Activated CD4-positive, alpha-beta T cell treated with anti-CD3 and anti-CD28 coated beads, Interleukin-2, Interleukin-4, amounts not matched to agents 100 ng/mL and 50 ng/mL, durations not matched to agents 16 hours and 8 hours (primary cell): ENCODE measurements at places on chromosomes 2 and 18.
A peak's percentile ranks its signal among the peaks of the same experiment; 100 is the strongest.

- no peak for DNase-seq
These were observed 2.9 kb downstream of the AGPS start for GRCh38 chr2:177395351-177396065.

- no peak for DNase-seq
These were observed 535.2 kb downstream of the TDRD15 start for GRCh38 chr2:21658907-21659477.

- no peak for DNase-seq
These were observed 1996.2 kb upstream of the PIK3C3 start for GRCh38 chr18:39958876-39959275.

DNA sequence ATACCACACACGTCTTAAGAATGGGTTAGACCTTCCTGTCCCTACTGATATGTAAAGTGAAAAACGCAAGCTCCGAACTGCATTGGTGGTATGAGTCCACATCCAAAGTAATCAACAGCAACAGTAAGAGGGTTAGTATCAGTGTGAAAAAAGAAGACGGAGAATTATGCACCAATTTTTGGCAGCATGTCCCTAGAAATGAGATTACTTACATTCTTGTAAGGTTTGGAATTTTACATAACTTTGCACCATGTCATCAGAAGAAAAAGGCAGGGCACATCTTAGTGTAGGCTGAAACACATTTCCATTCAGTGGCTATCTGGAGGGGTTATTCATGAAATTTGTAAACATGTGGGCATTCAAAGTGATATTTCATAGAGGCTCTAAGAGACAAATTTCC is 88.2 kb downstream of the LONRF2 start:
- no peak for DNase-seq

DNA sequence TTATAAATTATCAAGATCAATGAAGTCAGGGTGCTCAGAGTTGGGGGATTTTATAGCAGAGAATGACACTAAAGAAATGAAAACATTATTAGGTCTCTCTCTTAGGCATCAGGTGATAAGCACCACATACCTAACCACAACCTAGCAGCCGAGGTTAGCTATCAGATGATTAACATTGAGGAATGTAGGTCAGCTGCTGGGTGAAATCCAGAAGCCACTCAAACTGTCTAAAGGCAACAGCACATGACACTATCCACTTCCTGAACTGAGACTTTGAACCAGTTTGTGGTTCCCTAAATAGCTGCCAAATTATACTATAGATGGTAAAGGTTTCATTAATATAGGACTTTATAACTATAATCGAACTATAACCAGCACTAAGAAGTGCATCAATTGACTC is 4.7 kb downstream of the EPG5 start:
- peak; percentile 50 for DNase-seq

DNA sequence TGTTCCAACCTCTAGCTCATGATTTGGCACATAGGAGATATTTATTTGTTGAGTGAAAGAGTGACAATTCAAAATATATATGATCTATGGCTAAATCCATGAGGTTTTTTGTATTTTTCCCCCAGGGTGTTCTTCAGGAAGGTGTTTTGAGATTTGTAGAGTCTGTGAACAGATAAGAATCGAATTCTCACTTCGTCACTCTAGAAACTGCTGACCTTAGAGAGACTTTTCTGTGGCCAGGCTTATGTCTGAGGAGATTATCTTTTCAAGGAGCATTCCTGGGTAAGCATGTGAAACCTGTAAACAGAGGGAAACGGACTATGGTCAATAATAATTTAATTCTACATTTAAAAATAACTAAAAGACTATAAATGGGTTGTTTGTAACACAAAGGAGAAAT is 849 bp upstream of the ITGB6 start:
- DNase-seq, result no peak

DNA sequence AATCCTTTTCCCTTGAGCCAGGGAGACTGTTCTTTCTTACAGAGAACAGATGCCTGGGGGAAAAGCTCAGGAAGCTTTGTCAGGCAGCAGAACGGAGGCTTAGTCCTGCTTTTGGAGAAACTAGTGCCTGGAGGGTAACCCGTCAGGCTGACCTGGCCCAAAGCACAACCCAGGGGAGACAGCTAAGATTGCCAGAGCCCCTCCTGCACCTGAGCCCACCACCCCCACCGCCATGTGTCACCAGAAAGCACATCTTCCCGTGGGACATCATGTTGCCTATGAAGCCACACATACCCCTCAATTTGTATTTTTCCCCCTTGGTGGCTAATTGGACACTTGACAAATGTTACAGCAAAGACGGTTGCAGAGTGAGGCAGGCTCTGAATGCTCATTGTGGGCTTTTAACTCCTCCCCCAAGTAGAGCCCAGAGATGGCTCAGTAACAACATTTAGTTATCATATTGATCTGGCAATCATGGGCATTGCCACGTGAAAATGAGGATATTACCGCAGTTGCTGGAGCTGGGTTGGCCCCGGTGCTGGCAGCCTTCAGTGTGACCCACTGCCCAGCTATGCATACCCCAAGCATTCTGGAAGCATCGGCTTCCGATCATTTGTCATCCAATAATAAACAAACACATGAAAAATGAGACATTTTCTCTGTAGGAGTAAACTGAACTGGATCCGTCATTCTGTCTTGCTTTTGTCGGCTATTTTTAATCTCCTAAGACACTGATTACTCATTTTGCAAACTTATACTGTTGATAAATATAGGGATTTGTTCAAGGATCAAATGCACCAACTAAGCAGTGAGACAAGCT is 229.5 kb downstream of the ATAD2B start:
- DNase-seq, result no peak

GRCh38 chr18:75066936-75067335 is 142.0 kb downstream of the PTGR3 start:
- no peak for DNase-seq

- DNase-seq, result no peak
These were observed 506.7 kb downstream of the NUP35 start for GRCh38 chr2:183630964-183631363.

- no peak for DNase-seq
These were observed 66.9 kb downstream of the ACVR1 start for GRCh38 chr2:157809212-157809611.

DNA sequence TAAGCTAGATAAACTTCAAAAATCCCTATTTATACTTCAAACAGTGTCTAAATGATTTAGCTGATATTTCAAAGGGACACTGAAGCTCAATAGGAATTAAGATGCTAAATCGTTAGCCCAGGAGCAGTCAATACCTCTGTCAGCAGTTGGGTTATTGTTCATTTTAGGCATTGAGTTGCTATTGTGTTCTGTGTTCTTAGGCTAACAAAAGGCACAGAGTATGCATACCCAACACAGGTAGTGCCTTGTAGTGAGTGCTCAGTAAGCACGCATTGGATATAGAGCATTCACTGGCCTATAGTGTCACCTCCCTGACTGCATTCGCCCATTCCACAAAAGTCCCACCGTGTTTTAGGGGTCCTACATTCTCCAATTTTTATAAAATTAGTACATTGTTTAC is 152.3 kb downstream of the PIK3C3 start:
- no peak for DNase-seq

DNA sequence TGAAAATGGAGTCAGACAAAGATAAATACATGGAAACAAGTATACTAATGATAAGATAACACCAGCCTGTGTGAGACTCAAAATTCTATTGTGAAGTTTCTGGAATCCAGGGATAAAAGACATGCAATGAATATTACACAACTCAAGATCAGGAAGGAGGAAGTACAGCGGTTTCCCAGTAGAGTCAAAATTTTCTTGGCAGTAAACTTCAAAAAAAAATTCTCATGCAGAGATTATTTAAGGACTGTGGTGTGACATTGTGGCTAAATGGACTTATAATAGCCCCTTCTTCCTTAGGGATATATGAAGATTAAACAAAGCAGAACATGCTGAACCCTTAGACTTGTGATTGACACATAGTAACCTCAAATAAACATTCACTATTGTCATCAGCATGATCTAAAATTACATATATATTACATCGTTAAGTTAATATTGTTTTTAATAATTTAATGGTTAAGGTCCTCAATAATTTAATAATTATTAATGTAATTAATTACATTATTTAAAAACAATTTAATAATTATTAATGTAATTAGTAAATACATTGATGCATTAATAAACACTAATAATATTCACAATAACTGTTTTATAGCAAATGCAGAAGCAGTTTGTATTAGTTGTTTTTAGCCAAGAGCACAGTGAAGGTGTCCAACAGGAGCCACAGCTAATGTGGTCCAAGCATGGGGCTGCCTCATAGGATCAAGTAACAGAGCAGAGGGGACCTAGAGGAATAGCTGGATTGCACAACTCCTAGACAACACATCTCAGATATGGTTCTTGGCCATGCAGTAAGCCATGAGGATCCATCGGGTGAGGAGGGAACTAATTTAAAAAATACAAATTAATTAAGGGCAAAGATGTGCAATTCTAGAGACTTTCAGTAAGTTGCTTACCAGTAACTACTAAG is 77.3 kb downstream of the POLE4 start:
- DNase-seq, result no peak

- no peak for DNase-seq
These were observed 81.3 kb downstream of the CLHC1 start for GRCh38 chr2:55150834-55151233.

DNA sequence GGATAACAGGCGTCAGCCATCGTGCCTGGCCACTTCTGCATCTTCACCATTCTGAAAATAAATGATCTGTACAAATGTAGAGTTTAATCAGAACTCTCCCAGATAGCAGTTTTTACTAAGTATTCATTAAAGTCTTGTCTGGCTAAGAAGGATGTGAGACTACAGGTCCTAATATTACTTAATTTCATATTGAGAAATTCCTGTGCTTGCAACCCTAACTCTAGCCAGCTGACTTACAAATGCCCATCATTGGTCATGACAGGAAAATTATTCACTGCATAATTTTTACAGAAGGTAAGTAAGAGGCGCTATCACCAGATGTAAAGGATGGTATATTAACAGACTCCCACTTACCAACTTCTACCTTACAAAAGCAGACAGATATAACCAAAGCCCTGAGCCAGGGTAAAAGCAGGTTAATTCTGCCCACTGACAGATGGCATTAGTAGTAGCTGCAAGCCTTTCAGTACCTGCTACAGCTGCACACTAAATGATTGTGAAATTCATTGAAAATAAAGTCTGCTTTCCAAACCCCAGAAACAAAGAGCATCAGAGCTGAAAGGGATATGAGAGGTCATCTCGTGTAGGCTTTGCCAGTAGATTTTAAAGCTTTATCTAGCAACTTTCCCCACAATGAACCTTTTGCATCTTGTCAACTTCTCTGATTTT is 271.3 kb upstream of the STON1 start:
- DNase-seq, result no peak

DNA sequence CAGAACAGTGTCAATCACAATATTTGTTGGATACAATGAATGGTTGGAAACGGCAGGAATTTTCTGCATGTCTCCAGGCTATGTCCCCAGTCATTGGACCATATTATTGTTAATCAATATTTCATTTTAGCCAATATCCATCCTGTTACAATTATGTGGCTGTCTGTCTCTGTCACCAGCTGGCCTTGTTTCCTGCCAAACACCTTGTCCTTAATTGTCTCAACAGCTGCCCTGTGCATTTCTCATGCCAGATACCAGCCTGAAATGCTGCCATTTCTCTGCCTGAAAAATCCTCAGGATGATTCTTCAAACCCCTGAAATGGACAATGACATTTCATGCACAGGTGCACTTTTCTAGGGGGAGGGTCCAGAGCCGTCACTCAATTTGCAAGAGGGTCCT is 170.6 kb downstream of the ALPK2 start:
- DNase-seq, result no peak

GRCh38 chr2:75716406-75716805 is 5.7 kb upstream of the GCFC2 start:
- DNase-seq, result no peak

DNA sequence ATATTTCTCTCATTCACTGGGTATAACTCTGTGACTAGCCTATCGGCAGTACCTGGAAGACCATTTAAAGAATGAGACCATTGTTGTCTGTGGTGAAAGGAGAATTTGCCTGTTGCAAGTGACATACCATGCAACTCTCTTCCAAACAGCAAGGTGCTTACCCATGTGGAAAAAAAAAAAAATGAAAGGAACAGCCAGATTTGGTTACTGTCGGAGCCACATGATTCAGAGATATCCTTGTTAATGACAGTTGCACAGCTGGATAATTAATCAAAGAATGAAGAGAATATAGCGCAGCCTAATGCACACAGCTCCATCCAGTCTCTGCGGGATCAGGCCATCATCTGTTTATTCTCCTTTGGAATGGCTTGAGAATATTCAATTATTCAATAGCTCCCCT is 141.8 kb downstream of the HRH4 start:
- DNase-seq, result no peak

DNA sequence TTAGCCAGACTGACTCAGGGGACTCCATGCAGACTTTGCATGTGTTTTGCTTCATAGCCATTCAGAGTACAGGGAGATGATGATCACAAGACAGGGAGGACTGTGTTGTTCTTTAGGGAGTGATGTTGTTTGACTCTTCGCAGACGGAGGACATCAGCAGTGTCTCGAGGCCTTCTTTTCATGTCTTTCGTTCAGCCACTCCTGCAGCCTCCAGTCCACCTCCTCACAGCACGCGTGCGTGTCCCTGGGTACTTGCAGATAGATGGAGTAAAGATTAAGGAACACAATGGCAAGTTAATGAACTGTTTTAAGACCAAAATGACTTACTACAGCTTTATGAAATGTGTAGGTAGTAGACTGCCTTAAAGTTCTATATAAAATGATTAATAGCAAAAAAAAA is 114.7 kb downstream of the MAP4K4 start:
- DNase-seq, result no peak

- DNase-seq, result no peak
These were observed 45.1 kb upstream of the TBR1 start for GRCh38 chr2:161370981-161371380.

DNA sequence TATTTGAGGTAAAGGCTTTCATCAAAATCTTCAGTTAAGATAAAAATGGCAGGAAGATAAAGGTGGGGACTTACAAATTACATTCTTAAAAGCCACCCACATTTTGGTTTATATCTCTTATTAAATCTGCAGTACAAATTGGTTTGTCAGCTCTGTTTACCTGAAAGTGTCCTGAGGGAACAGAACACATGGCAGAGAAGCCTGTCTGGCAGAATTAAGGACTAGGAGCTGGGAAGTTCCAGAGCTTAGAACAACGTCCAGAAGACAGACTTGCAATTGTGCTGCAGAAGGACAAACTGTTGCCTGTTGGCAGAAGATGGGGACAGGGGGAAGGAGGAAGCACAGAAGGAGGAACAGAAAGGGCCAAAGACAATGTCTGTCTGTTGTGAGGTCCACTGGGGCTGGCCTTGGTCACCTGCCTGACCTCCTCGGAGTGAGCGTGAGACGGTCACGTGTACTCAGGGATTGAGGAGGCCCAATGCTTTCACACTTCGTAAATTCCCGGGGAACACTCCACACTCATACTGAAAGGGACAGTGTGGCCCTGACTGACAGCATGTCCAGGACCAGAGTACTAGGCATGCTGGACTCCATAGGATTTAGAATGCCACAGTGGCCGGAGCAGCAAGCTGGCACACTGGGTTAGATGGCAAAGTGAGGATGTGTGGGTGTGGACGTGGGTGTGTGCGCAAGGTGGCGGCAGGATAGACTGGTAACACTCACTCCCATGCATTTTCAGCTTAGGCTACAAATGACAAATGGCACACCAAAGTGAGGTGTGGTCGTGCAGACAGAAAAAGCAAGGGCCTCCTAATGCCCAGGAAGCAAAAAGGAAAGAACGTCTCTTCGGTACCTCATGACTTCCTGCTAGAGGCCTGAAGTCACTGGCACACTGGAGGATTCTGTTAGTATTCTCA is 210.9 kb upstream of the REV1 start:
- DNase-seq, result no peak

GRCh38 chr2:26033270-26033817 is 540 bp upstream of the RAB10 start:
- DNase-seq, result peak; percentile 23
